Chondrocyte (in vitro differentiated cells): ENCODE measurements at places on chromosomes 12 and 14. TPM values are rescaled to one million over a fixed set of nuclear protein-coding genes. Genes with fewer than 3 reads are reported as not detected.

DNA sequence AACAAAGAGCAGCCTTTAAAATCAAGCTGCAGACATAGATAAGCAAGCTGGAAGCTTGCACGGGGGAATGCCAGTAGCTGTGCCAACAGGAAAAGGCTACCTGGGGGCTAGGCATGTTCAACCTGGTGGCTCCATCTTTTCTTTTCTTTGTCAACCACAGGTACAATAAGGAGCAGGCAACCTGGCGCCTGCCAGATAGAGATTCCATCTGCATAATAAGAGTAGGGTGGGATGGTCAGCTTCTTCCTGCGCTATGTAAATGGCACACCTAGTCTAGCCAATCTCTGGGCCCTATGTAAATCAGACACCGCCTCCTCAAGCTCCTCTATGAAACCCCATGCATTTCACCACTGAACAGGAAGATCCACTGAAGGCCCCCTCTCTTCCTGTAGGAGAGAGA lies 87.4 kb upstream of the PKP2 start:
- H3K36me3 ChIP-seq: no peaks in the 10 kb centered on the region
- H3K4me1 ChIP-seq: no peaks in the 10 kb centered on the region

Gene DDX55
- total RNA-seq: 12.8 to 18.4 TPM (median 16.8 TPM) in 3 replicates

GRCh38 chr12:27426743-27427487 lies 19.6 kb upstream of the SMCO2 start:
- no peak for DNase-seq
- H3K27ac ChIP-seq: no peak overlapping the region
- H3K27me3 ChIP-seq: no peaks in the 10 kb centered on the region
- H3K4me1 ChIP-seq: peaks cover 10% of the 10 kb centered on the region
- H3K4me3 ChIP-seq: no peak overlapping the region
- no peaks in the 10 kb centered on the region for H3K36me3 ChIP-seq

- peaks cover 7% of the 10 kb centered on the region for H3K4me1 ChIP-seq
- DNase-seq: no peak
- H3K4me3 ChIP-seq: no peak overlapping the region
- no peak overlapping the region for H3K27ac ChIP-seq
- H3K36me3 ChIP-seq: no peaks in the 10 kb centered on the region
- H3K27me3 ChIP-seq: no peaks in the 10 kb centered on the region
Measured at GRCh38 chr12:17928708-17929366, 161.2 kb downstream of the RERGL start.

DNA sequence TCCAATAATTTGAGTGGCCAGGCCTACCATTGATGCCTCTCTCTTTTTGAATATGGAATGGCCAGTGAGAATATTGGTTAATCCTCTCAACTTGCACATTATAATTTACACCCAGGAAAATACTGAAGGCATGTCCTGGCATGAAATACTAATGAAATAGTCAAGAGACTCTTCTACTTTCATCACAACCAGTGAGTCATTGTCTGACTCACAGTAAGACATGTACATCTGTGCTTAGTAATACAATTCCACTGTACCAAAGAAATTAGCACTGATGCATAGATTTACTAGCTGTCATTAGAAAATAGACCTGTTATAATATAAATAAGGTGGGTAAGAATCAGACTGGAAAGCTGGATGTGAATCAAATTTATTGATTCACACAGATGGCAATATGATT lies 31.6 kb downstream of the KCNC2 start:
- no peaks in the 10 kb centered on the region for H3K36me3 ChIP-seq
- no peak for DNase-seq
- no peak overlapping the region for H3K4me3 ChIP-seq
- peak overlapping the region; percentile 84 for H3K27ac ChIP-seq

DNA sequence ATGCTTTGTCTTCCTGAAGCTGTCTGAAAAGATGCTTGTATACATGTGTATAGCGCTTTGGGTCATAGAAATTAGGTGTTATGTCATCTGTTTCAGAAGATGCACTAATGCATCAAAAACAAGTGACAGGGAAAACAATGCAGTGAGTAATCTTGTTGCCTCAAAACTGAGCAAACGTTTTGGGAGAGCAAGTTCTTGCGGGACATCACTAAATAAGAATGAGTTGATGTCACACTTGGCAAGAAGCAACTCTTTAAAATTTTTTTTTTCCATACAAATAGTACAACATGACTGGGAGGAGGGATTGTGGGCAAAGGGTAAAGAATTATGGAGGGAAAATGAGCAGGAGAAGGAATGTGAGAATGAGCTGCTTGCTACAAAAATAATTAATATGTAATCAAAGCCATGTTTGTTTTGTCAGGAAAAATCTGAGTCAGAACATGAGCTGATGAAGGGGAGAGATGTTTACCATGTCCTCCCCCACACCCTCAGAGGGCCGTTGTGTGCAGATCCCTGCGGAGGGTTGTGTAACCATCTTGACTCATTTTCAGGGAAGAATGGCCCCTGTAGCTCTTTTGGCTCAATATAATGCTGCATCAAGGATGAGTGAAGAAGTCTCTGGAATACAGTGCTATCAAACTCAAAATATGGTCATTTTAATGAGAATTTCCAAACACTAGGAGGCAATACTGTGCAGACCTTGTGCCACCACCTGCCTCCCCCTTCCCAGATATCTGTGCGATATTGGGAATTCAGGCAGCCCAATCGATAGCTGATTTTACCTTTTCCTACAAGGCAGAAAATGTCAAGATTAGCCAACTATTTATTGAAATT lies 41.4 kb downstream of the BORCS5 start:
- H3K27ac ChIP-seq: peak overlapping the region; percentile 66
- no peaks in the 10 kb centered on the region for H3K27me3 ChIP-seq
- H3K36me3 ChIP-seq: peaks cover 1% of the 10 kb centered on the region
- H3K4me3 ChIP-seq: no peak overlapping the region
